Spleen (tissue), 13 donors: ENCODE measurements at places on chromosomes 5 and 9. TPM values are rescaled to one million over a fixed set of nuclear protein-coding genes. Genes with fewer than 3 reads are reported as not detected.

DNA sequence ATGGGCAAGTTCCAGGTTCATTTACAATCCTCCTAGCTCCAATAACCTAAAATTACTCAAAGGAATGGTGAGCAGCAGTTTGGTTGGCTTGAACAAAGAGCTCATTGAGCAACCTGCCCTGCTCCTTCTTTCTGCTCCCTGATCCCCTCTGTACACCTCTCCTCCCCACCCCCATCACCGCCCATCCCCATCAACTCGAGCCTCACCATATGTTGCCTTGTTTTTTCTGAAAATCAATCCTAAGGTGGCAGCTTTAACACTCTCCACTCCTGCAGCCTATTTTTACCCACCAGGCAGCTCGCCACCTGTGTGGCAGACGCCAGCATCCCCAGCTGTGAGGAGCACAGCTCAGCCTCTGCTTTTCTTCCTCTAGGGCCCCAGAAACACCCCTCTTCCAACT is 533.4 kb upstream of the BRINP1 start:
- no peak for DNase-seq

DNA sequence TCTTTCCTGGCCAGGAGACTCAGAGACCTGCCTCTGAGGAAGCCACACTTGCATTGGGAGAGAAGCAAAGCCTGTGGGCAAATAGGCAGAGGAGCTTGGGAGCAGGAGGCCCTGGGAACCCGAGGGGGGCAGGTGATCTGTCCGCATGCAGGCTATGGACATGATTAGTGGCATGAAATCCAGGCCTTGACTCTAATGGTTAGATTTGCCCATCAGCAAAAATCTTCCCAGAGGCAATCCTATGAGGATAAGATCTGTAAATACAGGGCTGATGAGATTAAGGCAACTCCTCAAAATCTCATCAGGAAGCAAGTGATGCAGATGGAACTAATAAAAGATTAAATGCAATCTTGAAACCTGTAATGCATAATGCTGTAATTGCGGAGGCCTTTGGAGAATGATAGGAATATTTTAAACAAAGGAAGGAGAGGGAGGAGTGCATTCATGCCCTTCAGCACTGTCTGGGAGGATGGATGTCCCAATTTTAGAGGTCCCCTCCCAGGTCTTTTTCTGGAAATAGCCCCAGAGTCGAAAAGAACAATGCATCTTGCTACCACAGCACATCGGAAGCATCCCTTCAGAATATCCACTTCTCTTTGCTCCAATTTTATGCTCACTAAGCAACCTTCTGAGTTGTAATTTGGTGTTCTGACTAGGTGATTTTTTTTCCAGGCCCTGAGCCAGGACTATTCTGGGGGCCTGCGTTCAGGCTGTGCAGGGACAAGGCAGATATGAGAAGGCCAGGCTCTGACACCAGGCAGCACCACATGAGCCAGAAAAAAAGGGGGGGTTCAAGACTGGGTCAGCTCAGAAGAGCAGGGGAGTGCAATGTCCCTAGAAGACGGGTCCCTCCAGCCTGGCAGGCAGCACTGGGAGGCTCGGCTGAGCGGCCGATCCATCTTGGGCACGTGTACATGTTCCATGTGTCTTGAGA is 66.5 kb downstream of the MED10 start:
- no peak for DNase-seq

GRCh38 chr5:6758706-6759105 is 45.5 kb downstream of the TENT4A start:
- DNase-seq: no peak

- no peak for DNase-seq
Observed at GRCh38 chr9:99556998-99557397, 264.7 kb upstream of the NR4A3 start.

DNA sequence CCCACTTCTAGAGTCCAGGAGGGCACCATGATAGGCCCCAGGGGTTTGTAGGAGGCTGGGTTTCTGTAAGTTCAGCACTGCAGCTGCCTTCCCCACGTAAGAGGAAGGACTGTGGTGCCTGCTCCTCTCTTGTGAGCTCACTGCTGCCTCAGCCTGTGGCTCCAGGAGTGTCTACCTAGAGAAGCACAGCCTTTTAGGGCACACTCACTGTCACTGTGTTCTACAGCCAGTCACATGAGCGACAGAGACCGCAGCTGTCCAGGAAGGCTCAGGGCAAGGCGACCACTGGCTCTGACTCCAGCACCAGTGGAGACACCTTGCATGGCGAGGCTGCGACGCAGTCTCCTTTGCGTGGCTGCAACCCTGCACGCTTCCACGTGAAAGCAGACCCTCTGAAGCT is 72.8 kb downstream of the OTULIN start:
- DNase-seq: no peak

DNA sequence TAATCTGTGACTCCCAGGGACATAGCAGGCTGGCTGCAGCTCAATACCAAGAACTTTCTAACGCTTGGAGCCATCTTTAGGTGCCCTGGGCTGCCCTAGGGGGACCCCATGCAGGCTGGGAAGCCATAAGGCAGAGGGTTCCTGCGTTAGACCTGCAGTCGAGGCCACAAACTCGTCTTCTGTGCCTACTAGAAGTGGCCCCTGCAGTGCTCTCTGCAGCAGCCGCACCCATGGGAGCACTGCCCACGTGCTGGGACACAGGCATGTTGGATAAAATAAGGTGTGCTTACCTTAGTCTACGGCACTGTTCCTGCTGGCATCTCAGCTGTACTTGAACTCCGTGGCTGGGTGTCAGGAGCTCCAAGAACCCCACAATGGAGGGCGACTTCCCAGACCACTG is 9.4 kb downstream of the TOR1B start:
- no peak for DNase-seq

GRCh38 chr5:7869474-7870136 is 657 bp downstream of the MTRR start:
- no peak for DNase-seq

GRCh38 chr9:87267251-87268070 is 230.2 kb upstream of the DAPK1 start:
- no peak for DNase-seq

GRCh38 chr5:35773967-35774366 is 82.7 kb upstream of the IL7R start:
- DNase-seq: no peak

DNA sequence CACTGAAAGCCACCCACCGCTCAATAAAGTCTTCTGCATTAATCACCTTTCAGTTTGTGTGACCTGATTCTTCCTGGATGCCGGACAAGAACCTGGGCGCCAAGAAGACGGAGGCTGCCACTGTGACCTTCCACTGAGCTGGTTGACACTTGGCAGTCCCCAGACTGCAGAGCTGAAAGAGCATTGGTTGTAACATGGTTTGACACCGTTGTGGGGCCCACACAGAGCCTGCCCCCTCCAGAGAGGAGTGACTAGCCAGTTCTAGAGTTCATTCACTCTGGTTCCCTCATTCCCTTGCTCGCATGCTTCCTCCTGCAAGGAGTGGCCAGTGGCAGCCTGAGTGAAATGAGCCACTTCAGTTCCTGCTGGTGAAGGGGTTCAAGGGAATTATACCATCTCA is 86.2 kb upstream of the ANXA1 start:
- no peak for DNase-seq

- DNase-seq: no peak
Observed at GRCh38 chr5:151757233-151758140, 944 bp downstream of the ATOX1 start.

- no peak for DNase-seq
Observed at GRCh38 chr5:170451747-170452365, 52.0 kb upstream of the KCNIP1 start.

DNA sequence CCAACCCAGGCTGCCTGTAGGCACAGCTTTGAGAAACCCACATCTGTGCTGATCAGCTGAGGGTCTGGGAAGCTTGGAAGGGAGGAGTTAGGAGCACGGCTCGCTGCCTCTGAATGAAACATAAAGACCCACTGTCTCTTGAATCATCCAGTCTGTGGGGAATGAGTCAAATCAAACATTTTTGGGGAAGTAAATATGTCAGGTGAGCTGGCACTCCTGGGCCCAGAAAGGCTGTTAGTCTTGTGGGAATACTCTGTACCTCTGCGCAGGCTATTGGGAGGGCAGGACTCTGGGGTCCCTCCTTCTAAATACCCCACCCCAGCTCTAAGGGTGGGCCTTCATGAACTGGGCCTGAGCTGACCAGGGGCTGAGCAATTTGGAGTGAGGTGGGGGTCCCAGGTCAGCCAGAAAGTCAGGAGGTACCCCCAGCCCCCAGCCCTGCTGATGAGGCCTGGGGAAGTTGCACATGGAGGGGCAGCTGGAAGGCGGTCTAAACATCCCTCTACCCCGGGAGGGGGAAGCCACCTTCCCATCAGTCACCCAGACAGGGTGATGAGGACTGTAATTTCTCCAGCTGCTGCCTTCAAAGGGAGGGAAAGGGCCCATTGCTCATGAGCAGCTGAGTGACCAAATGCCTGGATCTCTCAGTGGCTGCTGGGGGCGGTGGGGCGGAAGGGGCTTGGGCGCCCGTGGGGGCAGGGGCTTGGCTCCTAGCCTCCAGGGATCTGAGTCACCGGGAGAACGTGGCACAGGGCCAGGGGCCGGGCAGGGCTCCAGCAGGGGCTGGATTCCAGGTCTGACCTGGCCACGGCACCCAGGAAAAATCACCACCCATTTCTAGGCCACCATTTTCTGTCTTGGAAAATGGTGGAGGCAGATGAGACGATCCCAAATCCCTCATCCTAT is 10.8 kb downstream of the FIBCD1 start:
- no peak for DNase-seq

- no peak for DNase-seq
Observed at GRCh38 chr5:137665678-137666460, 70.0 kb downstream of the KLHL3 start.

DNA sequence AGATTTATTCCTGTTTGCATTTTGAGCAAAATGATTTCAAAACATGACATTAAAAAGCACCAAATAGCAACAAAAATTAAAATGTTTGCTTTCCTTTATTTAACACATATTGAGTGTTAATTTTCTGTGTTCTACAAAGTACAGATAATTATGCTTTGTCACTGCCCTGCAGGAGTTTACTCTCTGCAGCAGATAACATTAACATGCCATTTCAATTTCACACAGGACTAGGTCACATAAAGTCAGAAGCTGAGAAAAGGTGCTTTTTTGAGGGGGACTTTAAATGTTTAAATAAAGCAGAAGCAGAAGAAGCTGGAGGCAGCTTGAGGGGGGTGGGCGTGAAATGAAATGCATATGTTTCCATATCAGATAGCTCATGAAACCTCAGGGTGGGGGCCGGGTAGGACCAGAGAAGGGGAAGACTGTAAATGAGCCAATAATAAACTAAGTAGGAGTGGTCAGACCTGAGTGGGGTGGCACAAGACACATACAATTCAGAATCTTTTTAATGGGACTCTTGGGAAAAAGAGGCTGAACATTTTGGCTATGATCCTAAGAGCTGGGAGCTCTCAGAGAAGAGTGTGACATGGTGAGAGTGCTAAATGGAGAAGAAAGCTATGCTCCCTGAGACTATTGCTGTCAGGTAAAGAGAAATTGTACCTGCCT is 387.5 kb downstream of the FAM170A start:
- DNase-seq: no peak

- DNase-seq: peak; percentile 88
Observed at GRCh38 chr5:95823738-95824609, 1.4 kb upstream of the GLRX start.

DNA sequence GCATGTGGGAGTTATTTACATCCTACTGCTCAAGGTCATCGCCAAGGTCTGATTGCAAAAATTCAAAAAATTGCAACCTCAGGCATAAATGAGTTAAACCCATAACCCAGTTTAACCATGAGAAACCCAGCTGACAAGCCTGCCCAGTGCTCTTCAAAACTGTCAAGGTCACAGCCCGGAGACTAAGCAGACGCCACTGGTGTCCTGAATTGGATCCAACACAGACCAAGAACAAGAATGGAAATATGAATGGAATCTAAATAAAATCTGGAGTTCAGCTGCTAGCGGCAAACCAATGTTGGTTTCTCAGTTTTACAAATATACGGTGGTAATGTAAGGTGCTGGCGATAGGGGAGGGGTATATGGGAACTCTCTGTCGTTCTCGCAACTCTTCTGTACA is 201.5 kb upstream of the MVB12B start:
- DNase-seq: peak; percentile 7

DNA sequence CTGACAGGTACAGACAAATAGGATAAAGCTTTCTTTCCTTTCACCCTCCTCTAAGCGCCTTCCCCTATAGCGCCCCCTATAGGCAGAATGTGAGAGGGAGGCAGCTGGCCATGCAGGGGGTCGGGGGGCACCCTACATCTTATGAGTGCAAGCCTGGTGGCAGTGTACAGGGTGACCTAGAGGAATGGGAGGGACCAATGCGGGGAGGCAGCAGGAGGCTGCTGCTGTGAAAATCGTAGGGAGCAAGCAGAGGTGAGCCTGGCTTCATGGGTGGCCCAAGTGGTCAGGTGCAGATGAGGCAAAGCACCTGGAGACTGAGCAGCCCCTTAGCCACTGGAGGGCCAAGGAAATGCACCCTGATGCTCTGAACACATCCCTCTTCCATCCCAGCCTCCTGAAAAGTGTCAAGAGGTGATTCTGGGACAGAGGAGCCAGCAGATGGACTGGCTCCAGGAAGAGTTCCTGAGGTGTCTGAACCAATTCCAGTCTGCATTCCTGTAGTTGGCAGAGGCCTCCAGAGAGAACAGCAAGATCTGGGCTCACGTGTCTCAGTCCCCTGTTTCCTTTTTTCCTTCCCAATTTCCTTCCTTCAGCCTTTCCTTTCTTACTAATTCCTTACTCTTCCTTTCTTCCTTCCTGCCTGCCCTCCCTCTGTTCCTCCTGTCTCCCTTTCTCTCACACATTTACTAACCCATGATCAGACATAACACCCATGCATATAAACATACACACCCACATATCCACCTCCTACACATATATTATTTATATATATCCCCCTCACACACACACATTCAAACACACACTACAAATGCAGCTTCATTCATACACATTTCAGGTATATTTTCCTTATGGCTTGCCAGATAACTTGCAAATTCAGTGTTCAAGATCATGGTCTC is 32.8 kb upstream of the GALNT10 start:
- DNase-seq: no peak

- DNase-seq: no peak
Observed at GRCh38 chr9:92522983-92523970, 12.5 kb downstream of the ECM2 start.

DNA sequence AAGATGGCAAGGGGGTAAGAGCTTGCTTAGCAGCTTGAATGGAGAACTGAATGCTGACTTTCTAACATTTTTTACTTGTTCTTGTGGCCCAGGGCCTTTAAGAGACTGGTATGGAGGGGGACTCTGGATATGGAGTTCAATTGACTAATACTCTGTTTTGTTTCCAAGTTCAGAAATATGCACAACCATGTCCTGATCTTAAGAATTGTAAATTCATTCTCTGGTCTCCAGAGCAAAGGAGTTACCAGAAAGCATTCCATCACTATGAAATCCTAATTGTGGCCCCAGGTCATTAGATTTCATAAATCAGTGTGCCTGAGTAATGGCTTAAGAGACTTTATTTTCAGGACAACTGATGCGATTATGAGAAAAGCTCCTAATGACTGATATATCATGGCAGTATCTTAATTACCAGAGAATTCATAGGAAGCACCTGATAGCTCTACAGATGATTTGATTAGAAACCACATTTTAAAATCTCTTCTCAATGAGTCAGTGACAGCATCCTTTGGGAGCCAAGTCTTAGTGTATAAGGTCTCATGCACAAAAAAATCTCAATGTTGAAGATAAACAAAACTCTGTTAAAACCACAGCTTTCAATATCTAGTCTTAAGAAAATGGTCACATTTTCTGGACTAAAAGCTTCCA is 613.6 kb upstream of the KLF4 start:
- DNase-seq: no peak

EPB41L4B gene
- polyA plus RNA-seq: 0.02 TPM

CARD6 gene
- polyA plus RNA-seq: 10.3 TPM

LHX6 gene
- polyA plus RNA-seq: 0.12 TPM

ANKRD34B gene
- 0.54 TPM for polyA plus RNA-seq

SLC1A3 gene
- 5.3 TPM for polyA plus RNA-seq

WHRN gene
- polyA plus RNA-seq: 25.4 TPM

BARHL1 gene
- polyA plus RNA-seq: not detected

CNTNAP3 gene
- polyA plus RNA-seq: 0.09 TPM
